ENCODE measurements at places on chromosomes 5 and 9.
A peak's percentile ranks its signal among the peaks of the same experiment; 100 is the strongest.

- no peak for DNase-seq
These were observed 193.0 kb upstream of the C9orf72 start for GRCh38 chr9:27766073-27766835.

GRCh38 chr9:13100914-13101572, 178.4 kb downstream of the MPDZ start:
- no peak for DNase-seq

- DNase-seq: peak; percentile 6
These were observed 15.1 kb downstream of the IFNA1 start for GRCh38 chr9:21455320-21455719.

- no peak for DNase-seq
These were observed 17.2 kb upstream of the PAM start for GRCh38 chr5:102737805-102738469.

- no peak for DNase-seq
These were observed 2011.0 kb upstream of the NUDT12 start for GRCh38 chr5:105573575-105573974.

GRCh38 chr5:59090323-59090722, 507.4 kb downstream of the RAB3C start:
- no peak for DNase-seq

DNA sequence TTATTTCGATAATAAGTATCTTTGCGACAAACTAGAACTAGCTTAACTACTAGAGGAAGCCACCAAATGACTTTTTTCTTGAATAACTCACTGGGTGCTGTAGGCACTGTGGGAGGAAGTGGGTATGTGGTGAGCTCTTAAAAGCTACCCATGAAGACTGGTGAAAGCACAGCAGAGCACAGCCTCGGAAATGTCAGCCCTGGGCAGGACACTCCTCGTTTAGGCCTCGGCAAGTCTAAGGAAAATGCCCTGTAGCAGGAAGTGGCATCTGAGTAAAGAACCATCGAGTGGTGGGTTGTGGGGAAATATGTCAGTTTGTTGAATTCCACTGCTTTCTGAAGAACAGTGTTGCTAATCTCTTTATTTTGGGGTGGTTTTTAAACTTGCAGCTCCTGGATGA, 44.0 kb upstream of the NCS1 start:
- DNase-seq: peak; percentile 47

DNA sequence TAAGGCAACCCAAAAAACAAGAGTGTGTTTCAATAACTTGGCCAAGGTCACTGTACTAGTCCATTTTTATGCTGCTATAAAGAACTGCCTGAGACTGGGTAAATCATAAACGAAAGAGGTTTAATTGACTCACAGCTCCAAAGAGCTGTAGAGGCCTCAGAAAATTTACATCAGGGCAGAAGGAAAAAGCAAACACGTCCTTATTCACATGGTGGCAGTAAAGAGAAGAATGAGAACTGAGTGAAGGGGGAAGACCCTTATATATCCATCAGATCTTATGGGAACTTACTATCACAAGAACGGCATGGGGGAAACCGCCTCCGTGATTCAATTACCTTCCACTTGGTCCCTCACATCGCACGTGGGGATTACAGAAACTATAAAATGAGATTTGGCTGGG, 64.3 kb upstream of the CAMK4 start:
- no peak for DNase-seq

GRCh38 chr9:137398561-137399468, 24.1 kb downstream of the EXD3 start:
- no peak for DNase-seq

DNA sequence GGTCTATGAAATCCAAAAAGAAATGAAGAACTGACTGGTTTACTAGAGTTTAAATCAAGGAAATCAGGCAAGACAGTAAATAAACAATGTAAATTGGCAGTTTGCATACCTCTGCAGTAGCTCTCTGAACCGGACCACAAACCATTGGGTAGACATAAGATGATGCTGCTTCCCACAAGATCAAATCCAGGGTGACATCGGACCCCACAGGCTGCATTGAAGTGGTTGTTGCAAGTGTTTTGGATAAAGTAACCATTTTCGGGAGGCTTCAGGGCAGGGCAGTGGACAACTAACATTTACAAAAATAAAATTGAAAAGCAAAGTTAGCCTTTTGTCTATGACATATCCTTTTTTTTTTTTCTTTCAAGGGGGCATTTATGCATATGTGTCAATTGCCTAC, 66.7 kb downstream of the SVEP1 start:
- no peak for DNase-seq

Measured in stimulated activated CD4-positive, alpha-beta T cell treated with anti-CD3 and anti-CD28 coated beads, Interleukin-2, amount 100 ng/mL, for 48 hours (primary cell).